ENCODE measurements at places on chromosomes 2 and 18. TPM values are rescaled to one million over a fixed set of nuclear protein-coding genes. Genes with fewer than 3 reads are reported as not detected.

The FAM124B gene
- total RNA-seq = not detected

DNA sequence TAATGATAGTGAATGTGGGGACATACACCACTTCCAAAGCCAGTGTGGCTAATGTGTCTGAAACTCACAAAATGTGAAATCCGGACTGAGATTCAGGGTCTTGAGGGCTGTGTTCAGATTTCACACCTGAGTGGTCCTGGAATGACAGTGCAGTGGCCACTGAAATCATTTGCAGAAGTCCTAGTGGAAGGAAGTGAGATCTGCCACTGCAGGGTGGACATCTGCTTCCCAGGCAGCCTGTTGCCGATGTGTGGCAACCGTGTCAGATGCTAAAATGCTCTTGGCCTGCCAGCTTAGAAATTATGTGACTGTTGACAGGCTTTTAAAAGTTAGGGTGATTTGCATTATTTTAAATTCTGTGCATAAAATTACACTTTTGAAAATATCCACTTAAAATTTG is 77.8 kb upstream of the TMEM200C start:
- DNase-seq = no peak
- no peaks in the 10 kb centered on the region for H3K36me3 ChIP-seq
- H3K27ac ChIP-seq = no peak overlapping the region
- H3K4me3 ChIP-seq = no peak overlapping the region
- H3K27me3 ChIP-seq = no peaks in the 10 kb centered on the region

DNA sequence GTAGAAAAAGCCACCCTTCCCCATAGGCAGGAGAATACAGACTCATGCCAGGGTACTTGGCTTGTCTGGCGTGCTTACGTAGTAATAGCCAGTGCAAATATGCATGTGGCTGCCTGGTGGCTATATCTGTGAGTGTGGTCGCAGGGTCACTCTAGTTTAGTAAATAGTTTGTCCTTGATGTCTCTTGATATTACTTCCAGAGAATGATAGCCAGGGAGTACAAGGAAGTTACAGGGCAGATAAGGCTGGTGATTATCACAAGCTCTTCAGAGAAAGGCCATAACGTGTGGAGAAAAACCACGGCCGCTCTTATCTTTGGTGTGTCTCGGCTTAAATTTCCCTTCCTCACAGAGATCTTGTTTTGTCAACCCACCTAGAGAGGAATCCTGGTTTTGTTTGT is 54.3 kb upstream of the SLC39A10 start:
- H3K27ac ChIP-seq = no peak overlapping the region
- no peaks in the 10 kb centered on the region for H3K27me3 ChIP-seq
- H3K36me3 ChIP-seq = no peaks in the 10 kb centered on the region
- DNase-seq = no peak
- H3K4me3 ChIP-seq = no peak overlapping the region

The KIDINS220 gene
- total RNA-seq = 48.5 TPM

- H3K36me3 ChIP-seq = peaks cover 4% of the 10 kb centered on the region
- H3K27ac ChIP-seq = no peak overlapping the region
- no peaks in the 10 kb centered on the region for H3K27me3 ChIP-seq
- no peak for DNase-seq
Observed at GRCh38 chr2:56666777-56667176, 483.0 kb downstream of the CCDC85A start.

DNA sequence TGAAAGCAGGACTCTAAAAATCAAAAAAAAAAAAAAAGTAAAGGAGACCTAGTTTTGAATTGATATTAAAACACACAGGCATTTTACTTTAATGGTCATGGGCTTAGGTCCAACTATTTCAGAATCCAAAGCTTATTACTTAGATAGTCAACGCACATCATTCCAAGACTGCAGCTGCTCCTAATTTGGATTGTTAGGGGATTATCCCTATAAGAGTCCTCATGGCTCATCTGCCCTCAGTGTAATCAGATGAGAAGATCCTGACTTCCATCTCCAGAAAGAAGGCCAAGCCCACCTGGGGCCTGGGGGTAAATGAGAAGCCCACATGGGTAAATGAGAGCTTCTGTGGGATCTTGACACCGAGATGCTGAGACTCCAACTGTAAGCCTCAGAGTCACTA is 424.2 kb downstream of the NRXN1 start:
- peaks cover 4% of the 10 kb centered on the region for H3K27me3 ChIP-seq
- H3K36me3 ChIP-seq = no peaks in the 10 kb centered on the region
- no peak overlapping the region for H3K4me3 ChIP-seq
- no peaks in the 10 kb centered on the region for H3K4me1 ChIP-seq
- DNase-seq = peak; percentile 45
- H3K27ac ChIP-seq = no peak overlapping the region

DNA sequence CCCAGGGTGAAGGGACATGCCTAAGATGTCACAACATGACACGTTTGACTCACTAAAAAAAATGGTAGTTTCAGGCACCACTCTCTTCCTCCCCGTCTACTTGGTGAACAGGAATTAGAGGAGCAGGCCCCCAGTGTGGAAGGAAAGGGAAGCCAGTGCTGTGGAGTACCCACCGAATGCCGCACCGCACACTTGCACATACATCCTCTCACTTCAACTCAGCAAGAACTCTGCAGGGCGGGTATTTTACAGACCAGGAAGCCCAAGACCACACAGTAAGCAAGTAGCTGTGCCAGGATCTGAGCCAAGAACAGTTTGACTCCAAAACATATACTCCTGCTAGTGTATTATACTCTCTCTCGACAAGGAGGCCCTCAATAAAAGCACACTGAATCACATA is 69.8 kb downstream of the BCL2 start:
- DNase-seq = peak; percentile 34
- peak overlapping the region; percentile 73 for H3K4me3 ChIP-seq
- H3K4me1 ChIP-seq = peaks cover 70% of the 10 kb centered on the region
- peak overlapping the region; percentile 73 for H3K27ac ChIP-seq
- no peaks in the 10 kb centered on the region for H3K27me3 ChIP-seq
- peaks cover 25% of the 10 kb centered on the region for H3K36me3 ChIP-seq

The PLB1 gene
- 0.34 TPM for total RNA-seq

The RGPD3 gene
- not detected for total RNA-seq

Measured in naive thymus-derived CD8-positive, alpha-beta T cell (primary cell).